EH (cell line): ENCODE measurements at places on chromosomes 4 and X.

GRCh38 chrX:10506781-10507180 lies 113.6 kb downstream of the MID1 start:
- DNase-seq: no peak

DNA sequence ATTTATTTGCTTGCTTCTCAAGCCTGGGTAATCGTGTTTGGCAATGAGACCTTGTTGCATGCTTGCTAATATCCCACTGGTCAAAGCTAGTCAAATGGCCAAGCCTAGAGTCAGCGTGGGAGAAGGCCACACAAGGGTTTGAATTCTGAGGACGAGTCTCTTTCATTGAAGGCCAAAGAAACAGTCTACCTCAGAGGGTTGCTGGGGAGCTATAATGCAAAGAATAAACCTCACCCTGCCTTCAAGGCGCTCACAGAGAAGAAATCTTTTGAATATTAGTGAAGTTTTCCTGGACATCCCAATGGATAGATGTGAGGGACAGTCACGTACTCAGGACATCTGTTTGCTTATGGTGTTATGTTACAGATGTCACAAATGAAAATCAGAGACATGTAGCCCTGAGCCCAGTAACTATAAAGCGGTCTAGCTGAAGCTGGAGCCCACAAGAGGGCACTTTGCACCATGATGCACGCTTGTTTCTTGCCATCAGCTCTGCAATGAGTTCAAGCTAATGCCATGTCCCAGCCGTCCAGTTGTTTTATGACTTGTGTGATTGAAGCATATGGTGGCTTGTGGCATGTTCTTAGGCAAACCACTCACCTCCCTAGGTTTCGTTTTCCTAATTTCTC lies 1.1 kb upstream of the TLR3 start:
- DNase-seq: peak; percentile 57

- peak; percentile 27 for DNase-seq
Measured at GRCh38 chrX:1165535-1166196, 46.8 kb downstream of the CRLF2 start.

DNA sequence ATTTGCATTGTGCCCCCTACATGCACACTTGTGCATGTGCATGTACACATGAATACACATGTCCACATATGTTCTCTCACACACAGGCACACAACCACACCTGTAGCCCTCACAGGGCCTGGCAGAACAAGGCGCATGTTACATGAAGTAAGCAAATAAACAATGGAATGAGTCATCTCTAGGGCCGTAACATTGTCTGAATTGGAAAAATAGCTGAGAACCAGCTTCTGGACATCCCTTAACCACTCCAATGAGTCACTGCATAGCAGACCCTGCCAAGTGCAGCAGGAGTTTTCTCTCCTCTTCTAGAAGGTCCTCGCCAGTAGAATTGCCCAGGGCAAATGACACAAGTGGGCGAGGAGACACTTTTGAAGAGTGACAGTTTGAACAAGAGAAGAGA lies 66.1 kb downstream of the MAGEA10 start:
- peak; percentile 71 for DNase-seq

GRCh38 chr4:3399277-3400194 lies 42.2 kb upstream of the HGFAC start:
- DNase-seq: peak; percentile 13

GRCh38 chr4:122163767-122164166 lies 11.6 kb downstream of the BLTP1 start:
- DNase-seq: peak; percentile 4

GRCh38 chrX:109873983-109874382 lies 128.9 kb upstream of the TMEM164 start:
- no peak for DNase-seq

GRCh38 chr4:113243312-113243711 lies 193.9 kb downstream of the ANK2 start:
- DNase-seq: no peak

GRCh38 chrX:2351321-2351720 lies 149.5 kb downstream of the DHRSX start:
- peak; percentile 91 for DNase-seq

- DNase-seq: peak; percentile 39
Measured at GRCh38 chrX:22357621-22358020, 84.9 kb downstream of the CBLL2 start.

DNA sequence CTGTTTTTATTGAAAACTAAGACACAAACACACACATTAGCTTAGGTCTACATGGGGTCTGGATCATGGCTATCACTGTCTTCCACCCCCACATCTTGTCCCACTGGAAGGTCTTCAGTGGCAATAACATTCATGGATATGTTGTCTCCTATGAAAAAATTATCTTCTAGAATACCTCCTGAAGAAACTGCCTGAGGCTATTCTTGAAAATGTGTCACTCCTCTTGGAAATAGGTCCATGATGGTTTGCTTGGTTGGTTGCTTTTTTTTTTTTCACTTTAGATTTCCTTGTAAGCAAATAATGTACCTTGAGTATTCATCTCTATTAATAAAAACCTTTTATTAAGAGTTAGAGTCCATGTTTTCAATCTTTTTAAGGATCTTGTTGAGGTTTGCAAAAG lies 195.3 kb upstream of the PDE5A start:
- DNase-seq: no peak

DNA sequence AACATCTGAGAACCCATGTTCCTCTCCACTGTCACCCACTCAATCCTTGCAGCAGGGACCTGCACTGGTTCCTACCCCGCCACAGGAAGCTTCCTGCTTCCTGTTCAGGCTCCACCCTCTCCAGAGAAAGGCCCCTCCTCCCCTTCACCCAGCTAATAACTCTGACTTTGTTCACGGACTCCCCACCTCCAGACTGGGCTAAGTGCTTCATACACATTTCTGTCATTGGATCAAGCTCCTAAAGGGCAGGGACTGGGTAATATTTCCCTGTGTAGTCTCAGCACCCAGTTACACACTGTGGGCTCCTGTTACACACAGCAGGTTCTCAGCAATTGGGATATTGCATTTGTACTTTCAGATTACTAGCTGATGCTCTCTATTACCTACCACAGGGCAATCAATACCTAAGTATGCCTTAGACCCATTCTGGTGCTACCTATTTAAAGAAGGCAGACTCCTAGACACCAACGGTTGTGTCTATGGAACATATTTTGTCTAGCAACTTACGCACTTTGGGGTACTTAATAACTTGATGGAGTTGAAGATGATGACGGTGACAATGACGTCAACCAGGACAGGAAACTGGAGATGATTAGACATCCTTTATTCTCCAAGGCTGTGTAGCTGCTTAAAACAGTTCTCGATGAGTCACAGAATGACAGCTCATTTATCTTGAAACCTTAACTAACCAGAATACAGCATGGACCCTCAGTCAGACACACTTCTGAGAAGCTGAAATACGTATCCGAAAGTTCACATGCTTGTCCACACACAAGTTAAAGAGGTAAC lies 58.1 kb downstream of the MAML3 start:
- peak; percentile 89 for DNase-seq

GRCh38 chrX:17559728-17560379 lies 177.4 kb upstream of the SCML1 start:
- peak; percentile 91 for DNase-seq

- DNase-seq: no peak
Measured at GRCh38 chrX:31222946-31223345, 151.1 kb upstream of the FTHL17 start.

GRCh38 chrX:106906361-106906760 lies 3.2 kb upstream of the RIPPLY1 start:
- no peak for DNase-seq

DNA sequence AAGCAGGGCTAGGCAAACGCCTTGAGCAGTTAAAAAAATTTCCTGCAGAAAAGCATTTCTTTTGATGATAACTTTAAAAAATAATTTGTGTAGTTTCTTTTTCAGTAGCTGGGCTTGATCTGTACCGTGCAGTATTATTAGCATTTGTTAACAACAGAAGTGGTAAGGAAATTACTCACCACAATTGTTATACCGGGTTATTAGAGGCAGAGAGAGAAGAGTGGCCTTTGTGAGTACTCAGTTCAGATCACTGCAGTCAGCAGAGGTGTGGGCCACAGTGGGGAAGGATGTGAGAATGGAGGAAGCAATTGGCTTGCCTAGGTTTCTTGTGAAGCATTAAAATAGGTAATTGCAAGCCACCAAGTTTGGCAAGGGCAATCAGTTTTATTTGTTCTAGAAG lies 14.3 kb upstream of the IL21 start:
- DNase-seq: no peak

- DNase-seq: no peak
Measured at GRCh38 chr4:159150396-159150795, 47.5 kb downstream of the RAPGEF2 start.

DNA sequence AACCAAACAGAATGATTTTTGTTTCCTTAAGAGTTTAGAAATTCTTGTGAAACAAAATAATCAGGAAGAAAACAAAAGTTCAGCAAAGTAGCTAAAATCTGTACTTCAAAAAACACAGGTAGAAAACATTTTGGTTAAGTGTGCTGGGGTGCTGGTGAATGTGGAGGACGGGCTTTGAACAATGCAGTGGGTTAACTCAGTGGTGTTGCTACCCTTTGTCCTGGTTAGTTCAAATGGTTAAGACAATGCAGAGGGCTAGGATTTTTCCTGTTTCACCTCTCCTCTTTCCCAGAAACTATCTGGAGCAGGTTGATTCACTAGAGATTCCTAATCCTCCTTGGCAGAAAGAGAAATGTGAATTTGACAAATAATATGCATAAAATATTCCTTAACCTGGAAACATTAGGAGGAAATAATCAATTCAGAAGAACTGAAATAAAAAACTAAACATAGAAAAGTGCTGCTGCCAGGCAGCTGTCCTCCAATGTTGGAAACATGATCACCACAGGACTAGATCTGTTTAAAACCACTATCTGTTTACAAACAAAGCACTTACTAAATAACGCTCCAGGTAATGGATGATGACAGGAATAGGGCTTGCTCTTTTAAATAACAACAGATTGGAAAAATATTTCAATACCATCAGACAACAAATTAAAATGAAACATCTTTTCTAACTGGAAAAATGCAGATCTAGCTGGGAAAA lies 148.9 kb downstream of the MAML3 start:
- no peak for DNase-seq

DNA sequence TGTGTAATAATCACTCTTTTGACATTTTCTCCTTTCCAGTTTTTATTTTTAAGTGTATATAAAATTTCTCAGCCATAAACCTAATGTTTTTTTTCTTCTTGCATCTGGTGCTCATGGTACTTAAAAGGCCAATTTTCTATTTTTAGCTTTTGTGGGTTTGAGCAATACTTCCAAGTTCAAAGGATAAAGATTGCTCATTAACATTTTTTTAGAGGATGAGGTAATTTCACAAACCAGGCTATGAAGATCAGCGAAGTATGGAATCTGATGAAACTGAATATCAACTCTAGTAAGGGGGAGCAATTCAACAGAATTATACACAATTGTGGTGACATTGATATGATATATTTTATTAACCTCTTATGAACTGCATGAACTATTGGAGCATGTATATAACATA lies 25.8 kb upstream of the KLHL34 start:
- peak; percentile 81 for DNase-seq

GRCh38 chr4:61277785-61278760 lies 77.9 kb downstream of the ADGRL3 start:
- no peak for DNase-seq

DNA sequence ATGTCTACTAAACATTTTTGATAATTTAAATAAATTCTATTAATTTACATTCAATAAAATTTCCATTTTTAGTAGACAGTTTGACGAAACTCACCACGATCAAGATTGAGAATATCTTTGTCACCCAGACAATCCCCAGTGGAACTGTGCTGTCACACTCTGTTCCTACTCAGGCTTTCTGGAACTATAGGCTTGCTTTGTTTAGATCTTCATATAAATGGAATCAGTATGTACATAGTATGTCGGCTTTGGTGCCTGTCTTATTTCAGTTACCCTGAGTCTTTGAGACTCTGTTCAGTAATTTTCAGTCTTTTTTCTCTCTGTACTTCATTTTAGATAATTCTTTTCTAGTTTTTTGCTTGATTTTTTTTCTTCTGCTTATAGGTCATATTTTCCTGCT lies 163.5 kb upstream of the EMCN start:
- DNase-seq: no peak

- DNase-seq: peak; percentile 50
Measured at GRCh38 chr4:135201081-135201480, 999.5 kb upstream of the PABPC4L start.

GRCh38 chr4:40325406-40326019 lies 9.6 kb upstream of the CHRNA9 start:
- peak; percentile 77 for DNase-seq

DNA sequence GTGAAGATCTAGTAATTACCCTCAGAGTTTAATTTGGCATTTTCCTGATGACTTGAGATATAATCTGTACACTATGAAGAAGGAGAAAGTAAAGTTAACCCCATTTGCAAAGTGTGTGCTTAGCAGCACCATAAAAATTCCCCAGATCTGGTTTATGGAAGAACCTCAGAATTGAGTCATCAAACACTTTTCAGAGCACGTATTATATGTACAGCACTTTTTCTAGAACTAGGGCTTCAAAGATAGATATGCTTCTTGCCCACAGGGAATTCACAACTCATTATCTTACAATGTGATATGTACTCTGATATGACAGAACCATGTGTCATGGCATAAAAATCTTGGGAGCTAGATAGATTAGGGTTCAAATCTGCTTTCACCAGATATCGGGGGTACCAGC lies 150.9 kb downstream of the SLC10A7 start:
- peak; percentile 81 for DNase-seq

- no peak for DNase-seq
Measured at GRCh38 chrX:110723844-110724243, 71.8 kb downstream of the CHRDL1 start.

GRCh38 chrX:97984641-97985040 lies 1100.9 kb downstream of the RPA4 start:
- peak; percentile 1 for DNase-seq

DNA sequence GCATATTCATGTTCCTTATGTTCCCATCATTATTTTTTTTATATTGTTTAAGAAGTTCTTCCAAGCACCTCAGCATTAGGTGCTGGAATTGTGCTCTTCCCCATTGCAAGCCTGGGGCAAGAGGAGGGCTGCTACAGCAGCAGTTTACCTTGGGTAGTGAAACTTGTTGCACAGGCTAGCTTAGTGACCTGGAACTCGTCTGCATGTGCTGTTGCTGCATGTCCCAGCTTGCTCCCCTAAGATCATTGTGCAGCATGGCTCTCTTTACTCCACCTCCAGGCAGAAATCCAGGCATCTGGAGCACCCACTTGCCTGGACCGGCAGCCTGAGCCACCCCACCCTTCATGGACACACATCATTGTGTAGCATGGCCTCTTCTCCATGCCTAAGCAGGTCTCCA lies 776.0 kb downstream of the GLUD2 start:
- no peak for DNase-seq

- no peak for DNase-seq
Measured at GRCh38 chrX:94686071-94686470, 1012.1 kb downstream of the FAM133A start.

GRCh38 chr4:76644831-76645485 lies 209.9 kb downstream of the SHROOM3 start:
- DNase-seq: no peak

- DNase-seq: no peak
Measured at GRCh38 chr4:80532674-80533333, 197.3 kb downstream of the CFAP299 start.
